ENCODE measurements at places on chromosomes 5 and 9.

DNA sequence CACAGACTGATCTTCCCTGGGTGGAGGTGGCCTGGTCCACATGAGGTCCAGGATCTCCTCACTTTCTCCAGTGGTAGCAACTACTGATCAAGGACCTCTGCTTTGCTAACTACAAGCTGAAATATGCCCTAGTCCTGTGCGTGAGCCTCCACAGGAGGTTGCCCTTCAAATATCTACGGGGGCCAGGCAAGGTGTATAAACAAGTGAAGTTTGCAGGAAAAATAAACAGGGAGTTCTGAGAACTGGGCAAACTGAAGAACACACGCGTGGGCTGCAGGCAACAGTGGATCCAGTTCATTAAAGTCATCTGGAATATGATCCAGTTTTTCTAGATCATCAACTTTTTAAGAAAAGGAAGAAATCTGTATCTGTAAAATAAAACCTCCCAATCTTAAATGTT, 167.5 kb upstream of the NR3C1 start:
- DNase-seq, result no peak

DNA sequence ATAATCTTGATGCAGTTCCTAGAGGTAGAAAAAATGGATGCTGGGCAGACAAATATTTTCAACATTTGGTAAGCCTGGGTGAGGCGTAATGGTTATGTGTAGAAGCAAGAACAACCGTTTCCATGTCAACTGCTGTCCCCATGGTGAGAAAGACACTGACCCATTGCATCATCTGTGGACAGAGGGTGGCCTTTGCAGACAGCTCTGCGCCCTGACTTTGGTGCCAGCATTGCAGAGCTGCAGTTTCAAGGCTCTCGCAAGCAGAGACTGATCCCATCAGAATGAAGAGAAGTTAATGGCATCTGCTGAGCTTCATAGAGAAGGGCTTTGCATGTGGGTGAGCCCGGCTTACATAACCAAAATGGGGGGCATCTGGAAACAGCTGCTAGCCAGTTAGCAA, 179.0 kb upstream of the ADRA1B start:
- no peak for DNase-seq

GRCh38 chr5:139551191-139551889, 9.8 kb upstream of the UBE2D2 start:
- no peak for DNase-seq

GRCh38 chr5:143673676-143674468, 138.1 kb upstream of the HMHB1 start:
- DNase-seq, result no peak

DNA sequence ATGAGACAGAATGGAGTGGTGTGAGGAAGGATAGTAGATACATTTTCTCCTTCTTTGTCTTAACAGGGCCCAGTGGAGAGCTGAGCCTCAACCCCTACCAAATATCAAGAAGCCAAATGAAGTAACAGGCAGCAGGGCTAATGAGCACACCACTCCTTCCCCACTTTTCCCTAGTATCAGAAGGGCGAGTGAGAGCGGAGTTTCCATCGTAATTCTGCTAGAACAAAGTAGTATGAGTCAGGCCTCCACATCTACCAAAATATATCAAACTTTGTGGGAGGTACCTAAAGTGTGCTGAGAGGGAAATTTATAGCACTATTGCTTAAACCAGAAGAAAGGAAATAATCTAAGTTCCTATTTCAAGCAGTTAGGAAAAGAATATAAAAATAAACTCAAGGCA, 769.0 kb upstream of the RGMB start:
- no peak for DNase-seq

GRCh38 chr5:219991-220390, 1.9 kb downstream of the SDHA start:
- DNase-seq, result no peak

GRCh38 chr9:69427286-69427685, 102.3 kb downstream of the ENTREP1 start:
- DNase-seq, result no peak

DNA sequence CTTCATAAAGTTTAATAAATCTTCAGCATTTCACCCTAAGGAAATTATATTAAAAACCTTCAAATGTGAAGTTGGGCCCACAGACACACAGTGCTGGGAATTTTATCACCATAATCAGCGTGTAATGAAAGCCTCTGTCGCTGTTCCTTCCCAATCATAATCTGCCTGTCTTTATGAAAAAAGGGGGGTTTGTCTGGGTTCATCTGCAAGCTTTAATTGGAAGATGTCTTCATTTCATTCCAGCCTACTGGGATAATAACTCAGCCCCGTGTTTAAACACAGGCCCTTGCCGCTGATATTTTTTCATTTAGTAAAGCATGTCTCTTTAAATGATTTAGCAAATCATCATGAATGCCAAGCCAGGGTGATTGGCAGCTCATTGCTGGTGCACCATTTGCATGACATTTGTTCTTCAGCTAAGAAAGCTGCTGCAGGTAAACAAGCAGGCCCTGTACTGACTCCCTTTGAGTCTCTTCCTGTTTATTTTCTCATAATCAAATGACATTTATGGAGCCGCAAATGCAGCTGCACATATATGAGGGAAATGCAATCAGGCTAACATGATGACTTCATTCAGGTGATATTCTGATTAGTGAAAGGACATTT, 362.9 kb upstream of the TLE4 start:
- DNase-seq, result no peak

DNA sequence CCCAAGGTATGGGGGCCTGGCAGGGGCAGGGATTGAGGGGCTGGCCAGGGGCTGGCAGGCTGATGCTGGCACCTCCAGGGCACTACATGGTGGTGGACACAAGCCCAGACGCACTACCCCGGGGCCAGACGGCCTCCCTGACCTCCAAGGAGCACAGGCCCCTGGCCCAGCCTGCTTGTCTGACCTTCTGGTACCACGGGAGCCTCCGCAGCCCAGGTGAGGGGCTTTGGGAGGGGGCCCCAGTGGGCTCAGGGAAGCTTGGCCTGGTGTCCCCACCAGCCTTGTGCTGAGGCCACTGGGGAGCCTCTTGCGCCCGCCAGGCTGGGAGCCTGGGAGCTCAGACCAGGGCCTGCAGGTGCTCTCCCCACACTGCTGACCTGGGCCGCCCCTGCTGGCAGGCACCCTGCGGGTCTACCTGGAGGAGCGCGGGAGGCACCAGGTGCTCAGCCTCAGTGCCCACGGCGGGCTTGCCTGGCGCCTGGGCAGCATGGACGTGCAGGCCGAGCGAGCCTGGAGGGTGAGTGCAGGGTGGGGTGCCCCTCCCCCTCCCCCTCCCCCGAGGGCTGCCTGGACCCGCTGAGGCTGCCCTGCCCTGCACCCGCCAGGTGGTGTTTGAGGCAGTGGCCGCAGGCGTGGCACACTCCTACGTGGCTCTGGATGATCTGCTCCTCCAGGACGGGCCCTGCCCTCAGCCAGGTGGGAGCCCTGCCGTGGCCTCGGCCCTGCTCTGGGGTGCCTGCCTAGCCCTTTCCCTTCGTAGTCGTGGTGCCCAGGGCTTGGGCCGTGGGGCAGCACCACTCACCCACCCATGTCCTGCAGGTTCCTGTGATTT, 5.7 kb downstream of the MAMDC4 start:
- no peak for DNase-seq

- DNase-seq, result no peak
Measured at GRCh38 chr5:94893412-94894135, 275.1 kb downstream of the SLF1 start.

DNA sequence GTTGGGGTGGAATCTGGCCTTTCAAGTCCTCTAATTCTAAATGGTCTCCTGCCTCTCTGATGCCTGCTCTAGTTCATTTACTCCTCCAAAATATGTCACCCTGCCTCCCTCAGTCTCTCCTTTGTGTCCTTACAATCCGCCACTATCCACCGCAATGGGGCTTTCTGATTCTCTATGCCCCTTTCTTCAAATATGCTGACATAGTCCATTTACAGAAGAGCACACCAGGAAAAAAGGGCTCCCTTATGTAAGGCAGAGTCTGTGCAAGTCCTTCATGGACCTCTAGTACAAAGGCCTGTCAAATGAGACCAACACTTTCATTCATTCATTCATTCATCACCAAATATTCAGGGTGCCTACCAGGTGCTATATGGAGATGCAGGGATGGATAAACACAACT, 2.0 kb upstream of the ASTN2 start:
- no peak for DNase-seq

- no peak for DNase-seq
Measured at GRCh38 chr5:145105384-145105783, 729.8 kb downstream of the PRELID2 start.

DNA sequence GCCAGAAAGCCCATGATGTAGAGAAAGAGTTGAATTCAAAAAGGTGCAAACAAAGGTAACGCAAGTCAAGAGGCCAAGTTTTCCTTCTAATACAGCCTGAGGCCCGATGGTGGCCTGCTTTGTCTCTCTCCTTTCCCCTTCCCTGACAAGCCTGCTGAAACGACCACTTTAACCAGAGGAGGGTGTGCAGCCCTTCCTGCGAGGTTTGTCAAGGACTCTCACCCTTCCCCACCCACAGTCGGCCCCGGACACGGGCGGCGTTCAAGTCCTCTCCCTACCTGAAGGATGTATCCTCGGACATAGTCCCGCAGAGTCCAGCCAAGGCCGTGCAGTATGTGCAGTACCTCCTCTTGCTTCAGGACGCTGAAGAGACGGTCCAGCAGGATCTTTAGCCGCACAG, 318.2 kb downstream of the BNC2 start:
- no peak for DNase-seq

DNA sequence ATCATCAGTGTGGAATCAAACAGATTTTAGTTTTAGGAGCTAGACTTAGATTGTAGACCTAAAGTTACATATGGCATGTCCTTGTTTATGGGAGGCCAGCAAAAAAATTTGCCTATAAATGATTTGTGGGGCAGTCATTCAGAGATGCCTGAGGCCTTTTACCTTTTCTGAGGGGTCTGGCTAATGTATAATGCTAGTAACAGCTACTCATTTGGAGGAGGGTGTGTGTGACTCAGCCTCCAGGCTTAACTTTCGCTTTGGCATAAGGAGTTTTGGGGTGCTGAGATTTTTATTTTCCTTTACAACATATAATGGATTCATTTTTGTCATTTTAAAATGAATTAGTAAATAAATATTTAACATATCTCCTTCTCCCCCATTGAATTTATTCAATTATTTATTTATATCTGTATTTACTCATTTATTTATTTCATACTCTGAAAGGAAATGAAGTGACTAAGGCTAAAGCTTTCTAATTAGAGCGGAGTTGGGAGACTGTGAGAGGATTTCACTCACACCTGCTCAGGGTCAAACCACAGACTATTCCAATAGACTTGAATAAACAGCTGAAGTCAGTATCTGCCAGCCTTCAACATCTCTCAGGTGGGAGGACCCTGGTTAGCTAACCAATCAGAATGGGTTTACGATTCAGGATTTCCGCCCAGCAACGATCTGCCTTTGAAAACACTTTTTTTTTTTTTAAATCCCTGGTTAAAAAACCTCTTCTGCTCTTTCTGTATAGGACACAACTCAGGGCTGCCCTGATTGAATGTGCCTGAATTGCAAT, 487.5 kb upstream of the SGCD start:
- no peak for DNase-seq

- DNase-seq, result no peak
Measured at GRCh38 chr5:177542816-177543465, 11.4 kb downstream of the FAM193B start.

GRCh38 chr9:107065549-107065948, 202.6 kb downstream of the ZNF462 start:
- DNase-seq, result no peak

GRCh38 chr5:101080462-101081240, 177.6 kb upstream of the ST8SIA4 start:
- DNase-seq, result no peak

- no peak for DNase-seq
Measured at GRCh38 chr5:112554101-112554977, 135.3 kb upstream of the EPB41L4A start.
